ENCODE measurements at places on chromosomes 2 and 18.

- DNase-seq: no peak
Observed at GRCh38 chr2:235467588-235467987, 26.3 kb upstream of the AGAP1 start.

- DNase-seq: peak; percentile 34
Observed at GRCh38 chr18:11849841-11850634, 1.2 kb upstream of the CHMP1B start.

- DNase-seq: no peak
Observed at GRCh38 chr2:151543876-151544275, 134.2 kb downstream of the RIF1 start.

DNA sequence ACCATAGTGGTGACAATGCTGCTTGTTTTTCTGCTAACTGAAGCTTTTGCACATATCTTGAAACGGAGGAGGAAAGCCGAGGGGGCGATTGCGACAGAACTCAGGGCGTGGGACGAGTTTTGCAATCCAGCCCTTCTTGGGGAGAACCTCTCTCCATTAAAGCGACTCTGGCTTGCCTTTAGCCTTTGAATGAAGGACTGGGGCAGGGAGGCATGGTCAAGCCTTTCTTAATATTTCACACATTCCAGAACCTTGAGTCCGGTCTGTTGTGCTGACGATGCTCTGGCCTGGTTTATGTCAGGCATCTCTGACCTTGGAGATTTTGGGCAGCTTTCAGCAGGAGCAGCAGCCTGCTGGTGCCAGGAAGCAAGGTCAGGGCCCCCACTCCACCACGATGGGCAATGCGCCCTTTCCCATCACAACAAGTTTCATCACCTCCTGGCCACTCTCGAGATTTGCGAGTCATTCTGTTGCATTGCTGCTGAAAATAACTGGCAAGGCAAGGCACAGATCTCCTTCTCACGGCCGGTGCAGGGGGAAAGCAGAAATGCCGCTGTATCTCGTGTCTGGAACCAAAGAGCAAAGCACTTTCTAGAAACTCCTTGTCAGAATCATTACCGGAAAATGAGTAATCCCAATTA lies 10.8 kb downstream of the EMILIN2 start:
- no peak for DNase-seq

DNA sequence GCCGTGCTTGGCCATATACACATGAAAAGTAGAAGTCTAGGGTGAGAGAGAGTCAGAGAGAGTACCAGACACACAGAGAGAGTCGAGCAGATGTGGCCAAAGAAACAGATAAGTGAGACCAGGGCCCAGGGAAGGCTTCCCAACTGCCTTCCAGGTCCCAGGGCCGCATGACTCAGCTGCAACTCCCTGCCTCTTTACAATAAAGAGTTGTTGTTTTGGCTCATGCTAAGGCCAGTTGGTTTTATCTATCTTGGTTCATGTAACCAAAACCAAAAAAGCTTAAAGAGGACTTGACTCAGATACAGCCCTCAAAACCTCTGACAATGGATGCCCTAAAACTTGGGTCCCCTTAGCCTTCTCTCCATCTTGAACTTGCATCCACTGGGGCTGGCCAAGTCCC lies 36.9 kb downstream of the REEP1 start:
- DNase-seq: no peak

All from activated naive CD4-positive, alpha-beta T cell treated with anti-CD3 and anti-CD28 coated beads, Interleukin-2, amount 50 U/mL, for 16 hours (primary cell).